HFFc6 (cell line): ENCODE measurements at places on chromosomes 3 and 15.

DNA sequence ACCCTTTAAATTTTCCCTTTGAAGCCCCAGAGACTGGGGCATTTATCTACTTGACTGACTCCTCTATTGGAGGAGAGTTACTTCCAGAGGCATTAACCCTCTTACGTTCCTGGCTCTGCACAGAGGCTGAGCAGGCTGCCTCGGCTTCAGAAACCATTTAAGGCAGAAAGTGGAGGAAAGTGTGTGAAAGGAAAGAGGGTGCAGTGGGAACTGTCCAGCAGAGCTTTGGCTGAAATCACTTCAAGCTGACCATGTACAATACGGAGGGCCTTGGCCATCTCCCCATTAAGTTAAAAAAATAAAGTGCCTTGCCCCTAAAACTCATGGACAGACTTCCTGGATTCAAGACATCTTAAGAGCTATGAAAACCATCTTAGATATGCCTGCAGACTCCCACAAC lies 238.7 kb downstream of the SV2B start:
- no peak for DNase-seq

- no peak for DNase-seq
Measured at GRCh38 chr3:9198899-9199335, 50.5 kb downstream of the SRGAP3 start.

GRCh38 chr3:11819146-11819689 lies 27.5 kb downstream of the TAMM41 start:
- DNase-seq: no peak

GRCh38 chr3:100871306-100871705 lies 121.9 kb downstream of the ABI3BP start:
- no peak for DNase-seq

DNA sequence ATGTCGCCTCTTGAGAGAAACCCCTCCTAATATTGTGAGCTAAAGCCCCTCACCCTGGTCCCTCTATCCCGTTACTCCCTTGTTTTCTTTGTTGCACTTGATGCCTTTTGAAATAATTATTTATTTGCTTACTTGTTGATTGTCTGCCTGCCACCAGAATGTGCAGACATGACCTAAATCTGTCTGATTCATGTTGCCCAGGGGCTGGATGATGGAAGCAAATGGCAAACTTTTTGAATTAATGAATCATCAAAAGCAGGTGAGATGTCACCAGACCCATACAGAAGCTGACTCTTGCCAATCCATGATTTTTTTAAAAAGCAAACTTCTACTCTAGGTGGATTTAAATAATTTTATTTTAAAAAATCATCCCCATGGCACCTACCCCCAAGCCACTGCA lies 49.3 kb downstream of the GRIP2 start:
- DNase-seq: no peak
